ENCODE measurements at places on chromosomes 12 and 14.

DNA sequence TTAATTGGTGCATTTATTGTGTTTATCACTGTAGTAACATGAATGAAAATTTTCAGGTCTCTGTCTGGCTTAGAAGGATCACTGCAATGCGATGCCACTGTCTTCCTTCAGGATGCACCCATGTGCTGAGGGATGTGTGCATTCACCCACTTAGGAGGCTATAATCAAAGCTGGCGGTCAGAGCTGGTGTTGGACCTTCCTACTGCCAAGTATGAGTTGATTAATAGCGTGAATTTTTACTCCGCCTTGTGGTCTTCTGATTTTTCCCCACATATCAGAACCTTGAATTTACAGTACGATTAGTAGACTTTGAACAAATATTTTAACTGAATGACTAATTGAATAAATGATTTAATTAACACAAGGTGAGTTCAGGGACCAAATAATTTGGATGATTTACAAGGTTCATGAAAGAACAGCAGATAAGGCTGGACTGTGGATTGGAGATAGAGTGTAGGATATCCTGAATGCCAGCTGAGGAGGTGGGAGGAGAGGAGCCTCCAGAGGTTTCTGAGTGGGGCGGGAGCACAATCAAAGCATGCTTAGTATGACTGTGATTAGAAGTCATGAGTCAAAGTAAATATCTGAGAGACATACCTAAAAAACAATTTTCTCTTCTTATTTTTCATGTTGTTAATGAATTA lies 50.1 kb downstream of the RERG start:
- DNase-seq, result no peak

DNA sequence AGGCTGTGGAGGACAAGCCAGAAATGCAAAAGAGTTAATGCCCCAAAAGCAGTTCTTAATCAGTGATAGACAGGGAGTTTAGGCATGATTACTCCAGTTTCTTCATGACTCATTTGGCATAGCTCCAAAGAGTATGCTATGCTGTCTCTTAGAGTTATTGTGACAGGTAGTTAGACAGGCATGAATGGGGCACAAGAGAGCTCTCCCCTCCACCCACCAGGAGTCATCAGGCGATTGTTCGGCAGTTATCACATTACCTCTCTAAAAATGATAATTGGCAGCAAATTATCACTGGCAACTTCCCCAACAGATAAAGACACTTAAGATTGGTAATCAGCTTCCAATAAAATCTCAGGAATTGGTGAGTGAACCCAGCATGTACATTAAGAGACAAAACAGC lies 320.1 kb downstream of the DAD1 start:
- DNase-seq, result no peak

DNA sequence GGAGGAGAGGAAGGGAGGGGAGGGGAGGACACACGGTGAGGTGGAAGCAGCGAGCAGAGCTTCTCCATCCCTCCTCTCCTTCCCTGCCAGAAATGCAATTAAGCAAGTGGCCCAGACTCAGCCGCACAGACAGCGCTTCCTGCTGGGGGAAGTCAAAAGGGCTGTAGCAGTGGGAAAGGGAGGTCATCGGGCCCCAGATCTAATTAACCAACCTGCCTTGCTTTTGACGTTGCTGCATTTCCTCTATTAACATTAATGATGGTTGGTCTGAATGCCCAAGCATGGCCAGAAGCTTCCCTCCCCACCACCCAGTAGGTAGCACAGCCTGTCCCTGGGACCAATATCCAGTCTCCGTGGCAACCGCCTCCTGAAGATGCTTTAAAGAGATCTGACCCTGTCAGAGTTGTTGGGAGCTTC lies 4.6 kb upstream of the NGB start:
- DNase-seq, result no peak

- DNase-seq, result no peak
Observed at GRCh38 chr14:59160506-59160905, 28.0 kb upstream of the DAAM1 start.

GRCh38 chr14:61812347-61813095 lies 50.3 kb downstream of the SNAPC1 start:
- DNase-seq, result no peak

DNA sequence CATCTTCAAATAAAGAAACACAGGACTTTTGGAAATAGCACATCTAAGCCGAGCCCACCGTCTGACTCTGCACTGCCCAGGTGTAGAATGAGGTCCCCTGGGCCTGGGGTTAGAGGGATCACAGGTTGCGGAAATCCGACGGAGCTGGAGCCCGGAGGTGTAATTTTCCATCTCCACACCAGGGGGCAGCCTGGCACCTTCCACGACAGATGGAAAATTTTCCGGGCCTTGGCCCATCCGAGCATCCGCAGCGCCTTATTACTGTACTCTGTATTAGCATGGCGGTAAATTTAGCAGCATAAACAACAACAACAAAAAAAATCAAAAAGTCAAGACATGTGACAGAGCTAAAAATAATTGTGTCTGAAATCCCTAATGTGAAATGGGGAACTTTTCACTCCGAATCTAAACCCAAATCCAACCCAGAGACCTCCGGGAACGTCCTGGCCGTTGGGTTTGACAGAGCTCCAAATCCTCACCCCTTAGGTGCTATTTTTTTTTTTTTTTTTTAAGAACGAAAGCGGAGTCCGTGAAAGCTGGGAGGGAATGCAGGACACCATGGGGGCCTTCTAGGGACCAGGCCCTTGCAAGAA lies 93.9 kb downstream of the KSR2 start:
- DNase-seq, result peak; percentile 75

DNA sequence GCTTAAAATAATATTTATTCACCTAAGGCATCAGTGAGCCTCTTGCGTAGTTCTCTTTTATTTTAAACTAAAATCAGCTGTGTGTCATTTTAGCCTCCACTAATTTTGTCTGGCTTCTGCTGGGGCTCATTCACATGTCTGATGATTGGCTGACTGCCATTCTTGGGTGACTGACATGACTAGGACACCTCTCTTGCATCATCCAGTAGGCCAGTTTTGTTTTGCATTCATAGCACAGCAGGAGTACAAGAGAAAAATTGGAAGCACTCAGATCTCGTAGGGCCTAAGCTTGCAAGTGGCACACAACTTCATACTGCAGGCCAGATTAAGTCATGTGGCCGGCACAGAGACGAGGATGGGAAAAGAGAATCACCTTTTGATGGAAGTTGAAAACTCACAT lies 1226.5 kb downstream of the GALC start:
- DNase-seq, result no peak

DNA sequence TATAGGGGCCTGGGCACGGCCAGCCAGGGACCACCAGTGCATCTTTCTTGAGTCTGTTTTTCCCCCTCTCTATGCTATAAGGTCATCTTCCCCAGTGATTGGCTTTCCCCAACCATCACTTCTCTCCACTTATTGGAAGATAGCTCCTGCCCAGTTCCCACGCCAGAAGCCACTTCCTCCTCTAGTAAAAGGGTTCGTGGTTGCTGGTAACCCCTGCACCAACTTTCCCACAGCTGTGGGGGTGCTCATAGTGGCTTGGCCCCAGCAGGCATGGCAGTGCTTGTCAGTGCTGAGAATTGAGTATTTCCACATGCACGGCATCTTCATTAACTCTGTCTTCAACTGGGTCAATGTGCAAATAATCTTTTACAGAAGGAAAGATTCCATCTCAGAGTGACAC lies 215.4 kb downstream of the FOXN3 start:
- DNase-seq, result no peak
